Erythroblast (primary cell): ENCODE measurements at places on chromosomes 11 and 22.

- no peak for DNase-seq
Measured at GRCh38 chr22:25365491-25366261, 146.2 kb downstream of the CRYBB2 start.

- no peak for DNase-seq
Measured at GRCh38 chr11:68471360-68472340, 11.1 kb downstream of the PPP6R3 start.

DNA sequence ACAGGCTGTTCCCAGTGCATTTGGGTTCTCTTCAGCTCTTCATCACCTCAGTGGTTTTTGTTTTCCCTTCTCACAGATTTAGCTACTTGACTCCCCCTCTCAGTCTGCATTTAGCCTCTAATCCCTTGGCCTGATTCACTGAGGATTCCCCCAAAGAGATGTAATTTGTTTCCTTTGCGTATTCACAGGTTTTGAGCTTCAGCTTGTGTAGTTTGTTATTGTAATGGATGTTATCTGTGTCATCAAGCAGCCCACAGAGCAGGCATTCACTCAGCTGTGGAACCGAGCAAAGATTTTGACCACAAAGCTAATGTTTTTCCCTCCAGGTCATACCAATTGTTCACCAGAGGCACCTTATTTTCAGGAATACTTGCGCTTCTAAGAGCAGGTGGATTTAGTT is 6.4 kb upstream of the ME3 start:
- DNase-seq, result no peak

- DNase-seq, result no peak
Measured at GRCh38 chr22:36293606-36294292, 40.8 kb downstream of the APOL1 start.

DNA sequence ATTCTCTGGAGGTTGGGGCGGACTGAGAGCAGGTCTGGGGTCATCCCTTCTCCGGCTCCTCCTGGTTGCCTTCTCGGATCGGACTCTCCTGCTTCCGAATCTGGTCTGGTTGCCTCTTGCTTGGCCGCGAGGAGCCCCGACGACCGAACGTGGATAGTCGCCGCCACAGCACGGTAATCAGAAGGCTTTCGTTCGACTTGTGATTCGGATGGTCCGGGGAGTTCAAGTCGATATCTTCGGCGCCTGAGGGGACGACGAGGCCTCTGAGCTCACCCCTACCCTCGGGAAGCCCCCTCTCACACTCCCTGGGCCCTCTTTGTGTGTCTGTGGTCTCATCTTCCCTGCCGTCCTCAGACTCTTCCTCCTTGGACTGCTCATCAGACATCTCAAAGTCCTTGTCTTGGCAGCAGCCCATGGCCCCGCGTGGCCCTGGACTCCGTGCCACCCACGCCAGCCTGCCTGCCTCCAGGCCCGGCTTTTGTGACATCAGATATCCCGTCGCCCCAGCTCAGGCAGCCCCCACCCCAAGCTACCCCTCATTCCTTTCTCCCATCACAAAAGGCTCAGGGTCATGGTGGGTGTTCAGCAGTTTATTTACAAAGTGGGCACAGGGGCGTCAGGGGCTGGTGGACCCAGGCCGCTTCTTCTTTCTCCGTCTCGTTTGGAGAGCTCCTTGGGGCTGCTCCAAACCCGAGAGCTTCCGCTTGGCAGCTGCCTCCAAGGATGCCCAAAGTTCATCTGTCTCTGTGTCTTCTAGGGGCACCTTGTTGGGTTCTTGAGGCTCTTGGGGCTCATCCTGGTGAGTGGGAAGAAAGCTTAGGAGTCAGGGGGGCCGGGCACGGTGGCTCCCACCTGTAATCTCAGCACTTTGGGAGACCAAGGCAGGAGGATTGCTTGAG is at the start of gene TEX54:
TSS of gene TEX54 (minus strand) at position 506 of the 899 bp plus-strand sequence.
- DNase-seq, result no peak

- DNase-seq, result no peak
Measured at GRCh38 chr11:12876340-12876739, 132.8 kb upstream of the RASSF10 start.

GRCh38 chr11:64314146-64314804 is 3.1 kb downstream of the TRMT112 start:
- DNase-seq, result no peak

GRCh38 chr11:47403135-47403534 is 5.3 kb upstream of the SLC39A13 start:
- no peak for DNase-seq

- no peak for DNase-seq
Measured at GRCh38 chr11:40544162-40544561, 915.3 kb downstream of the LRRC4C start.

- peak; percentile 8 for DNase-seq
Measured at GRCh38 chr11:19013181-19013857, 47.2 kb downstream of the MRGPRX2 start.

DNA sequence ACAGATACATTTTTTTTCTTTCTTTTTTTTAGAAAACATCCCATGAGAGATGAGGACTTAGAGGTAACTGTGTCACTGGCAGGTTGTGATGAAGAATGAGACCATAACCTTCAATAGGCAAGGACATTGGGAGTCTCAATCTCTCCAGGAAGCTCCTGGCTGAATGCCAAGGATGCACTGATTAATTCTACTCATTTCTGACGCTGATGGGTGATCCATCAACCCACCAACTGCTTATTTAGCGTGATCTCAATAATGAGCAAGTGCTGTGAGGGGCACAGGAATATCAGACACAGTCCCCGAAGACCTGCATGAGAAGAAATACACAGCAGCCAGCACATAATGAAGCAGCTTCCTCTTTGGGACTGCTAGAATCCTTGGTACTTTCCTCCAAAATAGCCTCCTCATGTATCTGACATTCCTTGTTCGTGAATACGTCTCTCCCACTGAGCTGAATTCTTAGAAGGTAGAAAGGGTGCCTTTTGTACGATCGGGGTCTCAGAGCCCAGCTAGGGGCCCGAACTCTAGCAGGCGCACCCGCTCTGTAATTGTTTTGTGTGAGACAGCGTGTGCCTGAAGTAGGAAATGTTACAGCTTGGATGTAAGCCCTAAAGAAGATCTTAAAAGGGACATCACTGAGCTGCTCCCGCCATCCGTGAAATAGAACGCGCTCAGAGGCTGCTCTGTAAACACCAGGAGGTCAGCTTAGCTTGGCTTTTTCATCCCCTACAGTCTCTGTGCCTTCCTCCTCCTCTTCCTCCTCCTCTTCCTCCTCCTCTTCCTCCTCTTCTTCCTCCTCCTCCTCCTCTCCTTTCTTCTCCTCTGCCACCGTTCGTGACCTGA is 7.2 kb downstream of the CLMP start:
- DNase-seq, result no peak
